Cortex of kidney (tissue), 1 donor: ENCODE measurements at places on chromosomes 4 and X.

GRCh38 chrX:537151-537550 is 93.4 kb upstream of the SHOX start:
- no peak for DNase-seq

- no peak for DNase-seq
Observed at GRCh38 chr4:164512124-164512523, 241.8 kb upstream of the SMIM31 start.

GRCh38 chr4:98466868-98467599 is 191.4 kb downstream of the TSPAN5 start:
- no peak for DNase-seq

GRCh38 chr4:101730291-101731117 is 60.0 kb upstream of the BANK1 start:
- DNase-seq, result no peak

DNA sequence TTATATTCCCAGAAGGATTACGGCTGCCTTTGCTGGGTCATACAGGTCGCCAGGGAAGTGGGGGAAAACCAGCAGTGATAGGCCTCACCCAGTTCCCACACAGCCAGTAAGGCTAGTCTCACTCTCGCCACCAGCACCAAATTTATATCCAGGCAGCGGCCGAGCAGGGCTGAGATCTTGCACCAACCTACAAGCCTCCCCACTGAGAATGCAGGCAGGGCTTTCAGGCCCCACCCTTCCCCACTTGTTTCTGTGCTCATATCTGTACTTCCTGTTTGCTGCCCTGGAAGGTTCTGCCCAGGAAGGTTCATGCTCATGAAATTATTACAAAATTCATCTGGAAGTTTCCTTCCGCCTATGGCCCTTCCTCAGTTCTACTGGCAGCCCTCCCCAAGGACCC is 179.7 kb downstream of the STIM2 start:
- DNase-seq, result no peak

DNA sequence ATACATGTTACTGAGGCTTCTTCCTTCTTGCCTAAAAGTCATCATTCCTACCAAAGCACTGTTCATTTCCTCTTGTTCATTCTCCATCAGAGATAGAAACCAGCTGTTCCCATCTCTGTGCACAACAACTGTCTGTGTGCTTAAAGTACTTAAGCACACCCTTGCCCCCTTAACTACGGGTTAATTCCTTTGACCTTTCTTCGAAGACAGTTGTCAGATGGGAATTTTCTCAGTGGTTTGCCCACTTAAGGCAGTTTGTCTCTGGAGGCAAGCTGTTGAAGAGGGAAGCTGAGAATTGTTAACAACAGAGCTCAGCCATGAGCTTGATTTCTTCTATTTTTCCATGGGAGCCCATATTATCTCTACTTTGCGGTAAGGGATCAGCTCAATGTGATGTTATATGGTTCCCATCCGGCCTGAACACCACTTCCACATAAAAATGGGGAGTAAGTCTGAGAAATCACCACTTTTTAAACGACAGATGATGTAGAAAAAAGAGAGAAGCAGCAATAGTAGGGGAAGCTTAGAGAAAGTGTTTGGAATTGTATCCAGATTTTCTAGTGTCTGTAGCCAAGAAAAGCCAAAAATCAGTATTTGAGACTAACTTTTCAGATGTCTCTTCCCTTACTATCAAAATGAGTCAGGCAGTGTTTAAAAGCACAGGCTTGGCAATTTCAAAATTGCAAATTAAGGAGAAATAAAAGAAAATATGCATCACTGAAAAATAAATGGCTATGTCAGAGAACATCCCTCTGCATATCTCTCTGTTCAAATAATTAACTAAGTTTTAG is 194.4 kb downstream of the SLIT2 start:
- no peak for DNase-seq

DNA sequence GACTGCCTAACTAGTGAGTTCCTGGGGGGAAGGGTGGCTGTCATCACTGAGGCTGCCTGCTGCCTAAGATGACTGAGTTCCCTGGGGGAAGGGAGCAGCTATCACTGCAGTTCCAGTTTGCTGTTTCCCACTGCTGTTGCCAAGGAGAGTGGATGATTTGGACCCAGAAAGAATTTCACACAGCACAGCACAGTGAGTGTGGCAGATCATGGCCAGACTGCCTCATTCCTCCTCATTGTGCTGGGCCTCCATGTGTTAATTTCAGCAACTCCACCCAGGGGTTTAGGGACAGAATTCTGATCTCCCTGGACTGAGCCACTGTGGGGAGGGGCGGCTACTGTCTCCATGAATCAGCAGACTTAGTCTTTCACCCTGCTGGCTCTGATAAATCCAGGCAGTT is 125.0 kb downstream of the TEX13C start:
- DNase-seq, result no peak

GRCh38 chr4:114688059-114688458 is 89.5 kb downstream of the UGT8 start:
- DNase-seq, result no peak

GRCh38 chr4:71186566-71187403 is 152.0 kb upstream of the SLC4A4 start:
- no peak for DNase-seq

GRCh38 chr4:15163284-15163645 is 161.0 kb downstream of the CPEB2 start:
- DNase-seq, result no peak

- DNase-seq, result no peak
Observed at GRCh38 chr4:22187203-22187820, 238.7 kb upstream of the KCNIP4 start.

DNA sequence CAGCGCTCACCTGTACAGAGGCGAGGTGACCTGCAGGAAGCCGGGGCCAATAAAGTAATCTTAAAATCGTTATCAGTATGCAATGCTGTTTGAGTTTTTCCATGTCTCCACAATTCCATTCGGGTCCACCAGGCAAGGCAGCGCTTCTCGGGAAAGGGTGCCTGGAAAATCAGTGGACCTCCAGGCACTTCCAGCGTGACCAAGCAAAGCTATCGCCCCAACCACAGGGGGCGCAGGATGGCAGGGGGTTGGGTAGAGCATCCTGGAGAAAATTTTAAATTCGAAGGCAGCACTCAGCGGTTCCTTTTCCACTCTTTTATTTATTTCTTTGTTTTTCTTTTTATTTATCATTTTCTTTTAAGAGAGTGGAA is 5.4 kb upstream of the SOX3 start:
- no peak for DNase-seq

DNA sequence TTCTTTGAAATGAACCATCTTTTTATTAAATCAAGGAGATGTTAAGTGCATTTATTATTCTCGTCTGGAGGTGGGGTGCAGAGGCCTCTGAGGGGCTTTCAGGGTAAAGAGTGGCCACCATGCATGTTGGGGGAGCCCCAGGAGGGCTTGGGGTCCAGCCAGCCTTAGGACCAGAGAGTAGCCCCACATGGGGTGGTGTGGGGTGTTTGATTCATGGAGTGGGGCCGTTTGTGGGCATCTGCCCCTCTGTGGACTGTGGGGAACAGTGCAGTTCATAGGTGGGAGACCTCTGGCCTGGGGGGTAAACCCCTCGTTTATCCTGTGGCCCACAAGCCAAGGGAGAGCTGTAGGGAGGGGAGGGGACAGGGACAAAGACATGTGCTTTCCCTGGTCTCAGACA is 26.9 kb downstream of the HTRA3 start:
- DNase-seq, result no peak

DNA sequence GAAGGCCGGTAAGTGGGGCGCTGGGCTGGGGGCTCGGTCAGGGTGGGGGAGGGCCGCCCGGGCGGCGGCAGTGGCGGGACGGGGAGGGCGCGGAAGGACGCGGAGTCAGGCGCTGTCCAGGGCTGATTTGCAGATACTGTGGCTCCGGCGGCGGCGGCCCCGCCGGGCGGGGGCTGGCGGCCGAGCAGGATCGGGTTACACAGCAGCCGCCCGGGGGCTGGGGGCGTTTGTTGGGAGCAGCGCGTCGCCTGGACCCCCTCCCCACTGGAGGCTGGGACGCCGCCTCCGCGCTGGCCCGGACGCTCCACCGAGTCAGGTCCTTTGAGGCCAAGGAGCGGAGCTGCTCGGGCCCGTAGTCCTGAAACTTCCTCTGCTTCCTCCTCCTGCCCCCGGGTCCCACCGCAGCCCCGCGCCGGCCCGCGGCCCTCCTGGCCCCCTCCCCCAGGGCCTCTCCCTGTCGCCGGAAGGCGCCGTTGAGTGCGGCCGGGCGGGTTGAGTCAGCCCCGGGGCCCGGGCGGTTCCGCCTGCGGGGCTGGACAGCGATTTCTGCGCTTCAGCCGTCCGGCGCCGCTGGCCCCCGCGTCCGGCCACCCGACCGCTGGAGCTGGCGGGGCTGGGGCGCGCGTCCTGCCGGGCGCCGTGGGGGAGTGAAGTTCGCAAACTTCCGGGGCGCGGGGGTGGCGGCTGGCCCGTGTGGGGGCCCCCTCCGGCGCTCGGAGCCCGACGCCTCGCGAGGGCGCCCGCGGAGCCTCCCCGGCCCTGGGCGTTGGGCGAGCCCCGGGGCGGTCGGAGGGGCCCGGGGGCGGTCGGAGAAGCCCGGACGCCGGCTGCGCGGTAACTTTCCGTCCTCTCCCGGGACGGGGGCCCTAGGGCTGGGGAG is 746 bp downstream of the REST start:
- no peak for DNase-seq

GRCh38 chr4:53676402-53676871 is 85.2 kb upstream of the LNX1 start:
- no peak for DNase-seq

GRCh38 chrX:55488006-55488592 is 1.5 kb downstream of the USP51 start:
- DNase-seq, result no peak

GRCh38 chr4:48945981-48946380 is 39.4 kb upstream of the OCIAD2 start:
- DNase-seq, result no peak

DNA sequence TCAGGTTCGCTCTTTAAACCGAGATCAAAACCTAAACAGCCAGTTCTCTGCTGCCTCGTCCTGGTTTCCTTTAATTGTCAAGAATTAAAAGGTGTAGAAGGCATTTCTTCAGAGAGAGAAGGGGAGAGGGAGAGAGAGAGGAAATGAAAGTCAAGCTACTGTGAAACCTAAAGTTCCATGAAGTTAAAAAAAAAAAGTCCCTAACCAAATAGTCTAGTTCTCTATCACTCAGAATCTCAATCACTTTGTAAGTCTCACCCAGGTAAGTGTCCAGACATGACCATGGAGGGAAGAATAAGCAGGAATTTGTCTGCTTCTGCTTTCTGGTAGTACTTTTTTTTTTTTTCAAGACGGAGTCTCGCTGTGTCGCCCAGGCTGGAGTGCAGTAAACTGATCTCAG is 18.8 kb upstream of the SMIM14 start:
- DNase-seq, result no peak

DNA sequence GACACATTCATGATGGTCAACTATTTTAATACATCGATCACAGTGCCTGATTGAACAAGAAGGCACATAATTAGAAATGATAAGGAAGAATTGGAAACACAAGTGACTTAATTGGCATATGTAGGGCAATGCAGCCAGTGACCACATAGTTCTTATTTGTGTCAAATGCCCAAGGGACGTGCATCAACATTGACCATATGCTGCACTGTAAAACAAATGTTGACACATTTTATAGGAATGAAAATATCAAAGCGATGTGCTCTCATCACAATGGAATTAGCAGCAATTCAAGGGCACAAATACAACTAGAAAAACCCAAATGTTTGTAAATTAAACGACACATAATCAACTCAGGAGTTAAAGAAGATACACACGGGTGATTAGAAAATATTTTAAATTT is 948.3 kb upstream of the PRKX start:
- no peak for DNase-seq

DNA sequence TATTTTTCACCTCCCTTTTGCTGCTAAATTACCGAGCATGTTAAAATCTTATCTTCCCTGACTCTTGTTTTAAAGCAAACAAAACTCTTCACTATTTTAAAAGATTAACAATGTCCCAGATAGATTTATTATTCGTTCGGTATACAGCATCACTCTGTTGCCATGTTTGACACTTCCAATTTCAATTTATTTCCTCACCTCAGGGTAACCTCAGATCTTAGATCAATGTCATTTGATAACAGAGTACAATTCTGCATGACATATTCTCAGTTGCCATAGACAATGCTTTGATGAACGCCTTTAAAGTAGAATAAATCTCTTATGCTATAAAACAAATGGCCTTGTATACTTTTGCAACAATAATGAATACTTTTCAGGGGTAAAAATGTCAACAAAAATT is 1078.1 kb upstream of the IGFBP7 start:
- DNase-seq, result no peak
